ENCODE measurements at places on chromosomes 2 and 18.

- DNase-seq: no peak
These were observed 24.1 kb downstream of the EIF2AK3 start for GRCh38 chr2:88603146-88603545.

GRCh38 chr2:38243186-38243880, 133.7 kb downstream of the ATL2 start:
- DNase-seq: no peak

- DNase-seq: no peak
These were observed 32.1 kb downstream of the RHOB start for GRCh38 chr2:20478961-20479360.

DNA sequence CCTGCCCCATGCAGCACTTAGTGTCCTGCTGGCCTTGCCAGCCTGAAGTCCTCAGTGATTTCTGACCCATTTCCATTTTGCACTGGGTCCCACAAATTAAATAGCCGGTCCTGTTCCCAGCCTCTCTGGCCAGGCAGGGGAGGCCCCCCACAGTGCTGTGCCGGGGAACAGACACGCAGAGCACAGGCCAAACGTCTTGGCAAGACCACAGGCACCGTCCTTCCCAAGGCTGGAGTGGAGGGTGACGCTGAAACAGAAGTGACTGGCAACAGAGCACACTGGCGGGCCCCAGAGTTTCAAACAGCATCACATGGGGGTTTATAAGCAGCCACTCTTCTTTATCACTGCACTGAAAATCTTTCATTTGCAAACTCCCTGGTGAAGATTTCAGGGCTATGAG, 52.2 kb downstream of the EDAR start:
- no peak for DNase-seq

- DNase-seq: no peak
These were observed 34.9 kb downstream of the SLC38A11 start for GRCh38 chr2:164920430-164920829.

All from retina (tissue), 1 donor.